ENCODE measurements at places on chromosomes 7 and 10.

DNA sequence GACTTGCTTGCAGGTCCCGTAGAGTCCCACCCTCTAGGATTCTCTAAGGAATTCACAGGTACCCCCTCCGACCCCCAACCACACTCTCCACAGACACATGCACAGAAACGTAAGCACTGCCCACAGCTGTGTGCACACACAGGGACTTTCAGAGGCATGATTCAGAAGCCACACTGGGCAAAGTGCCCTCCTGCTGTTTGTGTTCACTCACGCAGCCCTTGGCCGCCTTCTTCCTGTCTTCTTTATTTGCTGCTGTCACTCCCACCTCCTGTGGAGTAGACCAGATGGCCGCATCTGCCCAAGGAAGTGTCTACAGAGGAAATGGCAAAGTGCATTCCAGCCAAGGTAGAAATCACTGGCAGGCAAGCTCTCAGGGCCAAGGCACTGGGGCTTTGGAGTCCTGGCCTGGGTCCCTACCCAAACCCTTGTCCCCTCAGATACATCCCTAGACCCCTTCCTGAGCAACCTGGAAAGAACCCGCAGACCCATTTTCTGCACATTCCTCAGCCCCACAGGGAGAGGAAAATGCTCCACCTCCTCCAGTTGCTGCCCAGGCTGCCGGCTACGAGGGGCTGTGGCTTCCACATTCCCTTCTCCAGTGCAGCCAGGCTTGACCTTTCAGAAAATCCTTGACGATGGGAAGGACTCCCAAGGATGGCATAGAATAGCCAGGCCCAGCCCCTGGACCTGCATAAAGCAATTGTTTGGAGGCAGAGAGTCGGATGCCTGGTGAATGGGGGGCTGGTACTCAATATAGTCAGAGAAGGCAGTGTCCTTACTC is 21.6 kb upstream of the GIMAP8 start:
- H3K27me3 ChIP-seq, result no peaks in the 10 kb centered on the region
- no peak for DNase-seq
- no peak overlapping the region for H3K4me3 ChIP-seq
- H3K36me3 ChIP-seq, result no peaks in the 10 kb centered on the region
- H3K27ac ChIP-seq, result no peak overlapping the region

GRCh38 chr10:84353052-84353803 is 24.8 kb downstream of the CCSER2 start:
- H3K27ac ChIP-seq, result no peak overlapping the region
- no peak for DNase-seq
- no peaks in the 10 kb centered on the region for H3K27me3 ChIP-seq
- no peaks in the 10 kb centered on the region for H3K4me1 ChIP-seq
- H3K36me3 ChIP-seq, result no peaks in the 10 kb centered on the region
- no peak overlapping the region for H3K4me3 ChIP-seq

GRCh38 chr7:44284881-44285541 is 40.4 kb downstream of the CAMK2B start:
- DNase-seq, result peak; percentile 25
- H3K36me3 ChIP-seq, result no peaks in the 10 kb centered on the region
- no peak overlapping the region for H3K27ac ChIP-seq

- H3K4me1 ChIP-seq, result no peaks in the 10 kb centered on the region
- no peak overlapping the region for H3K4me3 ChIP-seq
- H3K36me3 ChIP-seq, result no peaks in the 10 kb centered on the region
- no peaks in the 10 kb centered on the region for H3K27me3 ChIP-seq
- no peak overlapping the region for H3K27ac ChIP-seq
- no peak for DNase-seq
Observed at GRCh38 chr7:66974986-66975590, 20.3 kb downstream of the SBDS start.

GRCh38 chr7:81469869-81470723 is 299.8 kb downstream of the HGF start:
- no peak overlapping the region for H3K27ac ChIP-seq
- H3K27me3 ChIP-seq, result no peaks in the 10 kb centered on the region
- H3K36me3 ChIP-seq, result no peaks in the 10 kb centered on the region
- H3K4me3 ChIP-seq, result no peak overlapping the region
- peaks cover 5% of the 10 kb centered on the region for H3K4me1 ChIP-seq

- no peak for DNase-seq
- H3K4me3 ChIP-seq, result no peak overlapping the region
- H3K27me3 ChIP-seq, result no peaks in the 10 kb centered on the region
- H3K4me1 ChIP-seq, result no peaks in the 10 kb centered on the region
- no peak overlapping the region for H3K27ac ChIP-seq
- H3K36me3 ChIP-seq, result no peaks in the 10 kb centered on the region
Observed at GRCh38 chr7:26060733-26061677, 91.0 kb upstream of the NFE2L3 start.

GRCh38 chr7:91940171-91940570 is 491 bp upstream of the AKAP9 start:
- H3K27ac ChIP-seq, result peak overlapping the region; percentile 83
- no peaks in the 10 kb centered on the region for H3K36me3 ChIP-seq
- peaks cover 7% of the 10 kb centered on the region for H3K4me1 ChIP-seq

GRCh38 chr10:133087045-133087678 is 562 bp upstream of the ADGRA1 start:
- no peaks in the 10 kb centered on the region for H3K4me1 ChIP-seq
- no peak overlapping the region for H3K27ac ChIP-seq
- no peak overlapping the region for H3K4me3 ChIP-seq
- DNase-seq, result no peak
- no peaks in the 10 kb centered on the region for H3K36me3 ChIP-seq

GRCh38 chr10:107915215-107915610 is 750.7 kb upstream of the SORCS1 start:
- DNase-seq, result no peak
- no peak overlapping the region for H3K27ac ChIP-seq
- no peaks in the 10 kb centered on the region for H3K4me1 ChIP-seq
- no peak overlapping the region for H3K4me3 ChIP-seq

DNA sequence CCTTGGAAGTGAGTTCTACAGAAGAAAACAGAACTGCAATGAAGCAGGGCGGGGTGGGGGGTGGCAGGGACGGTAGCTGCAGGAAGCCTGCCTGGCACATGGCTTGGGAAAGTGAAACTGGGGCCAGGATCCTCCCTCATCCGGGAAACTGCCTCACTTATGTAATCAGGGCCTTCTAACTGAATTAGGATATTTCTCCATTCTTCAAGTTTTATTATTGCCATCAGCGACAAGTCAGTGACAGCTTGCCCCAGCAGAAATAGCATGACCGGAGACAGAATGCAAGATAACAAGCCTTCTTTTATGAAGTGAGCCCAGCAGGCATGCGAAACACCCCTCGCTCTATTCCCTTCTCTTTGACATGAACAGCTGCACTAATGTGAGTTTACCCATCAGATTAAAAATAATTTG is 77.5 kb upstream of the CACUL1 start:
- no peaks in the 10 kb centered on the region for H3K27me3 ChIP-seq
- no peak overlapping the region for H3K4me3 ChIP-seq
- no peaks in the 10 kb centered on the region for H3K36me3 ChIP-seq

DNA sequence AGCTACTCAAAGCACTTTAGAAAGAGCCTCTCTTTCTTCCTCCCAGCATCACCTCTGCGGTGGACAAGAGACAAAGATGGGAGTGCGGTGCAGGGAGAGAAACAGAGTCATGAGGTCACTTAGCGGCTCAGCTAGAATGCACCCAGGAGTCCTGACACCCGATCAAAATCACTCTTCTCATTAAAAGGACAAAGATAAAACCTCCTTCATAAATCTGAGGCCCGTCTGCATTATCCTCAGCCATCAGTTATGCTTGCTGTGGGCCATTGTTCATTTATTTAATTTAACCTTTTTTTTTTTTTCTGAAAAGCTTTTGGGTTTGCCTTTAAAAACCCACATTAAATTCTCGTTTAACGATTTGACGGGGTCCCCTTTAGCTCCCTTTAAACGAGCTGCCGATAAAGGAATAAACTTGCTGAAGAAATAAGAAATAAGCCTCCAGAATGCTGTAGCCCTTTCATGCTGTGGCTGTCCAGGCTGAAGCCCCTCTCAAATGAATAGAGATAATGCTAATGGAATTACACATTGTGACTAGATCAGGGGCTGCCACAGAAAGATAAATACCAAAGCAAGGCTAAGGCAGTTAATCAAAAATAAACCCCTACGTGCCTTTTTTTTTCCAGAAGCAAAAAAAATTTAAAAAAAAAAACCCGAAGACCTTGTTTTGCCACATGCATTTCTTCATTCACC is 16.1 kb upstream of the PLXNA4 start:
- no peak overlapping the region for H3K4me3 ChIP-seq
- no peak overlapping the region for H3K27ac ChIP-seq
- H3K27me3 ChIP-seq, result no peaks in the 10 kb centered on the region
- H3K4me1 ChIP-seq, result no peaks in the 10 kb centered on the region

- no peaks in the 10 kb centered on the region for H3K36me3 ChIP-seq
- DNase-seq, result no peak
- H3K4me3 ChIP-seq, result no peak overlapping the region
- H3K27ac ChIP-seq, result no peak overlapping the region
- H3K4me1 ChIP-seq, result peaks cover 13% of the 10 kb centered on the region
- no peaks in the 10 kb centered on the region for H3K27me3 ChIP-seq
Observed at GRCh38 chr10:50410066-50410811, 158.9 kb upstream of the ASAH2 start.

GRCh38 chr7:46239846-46240245 is 318.8 kb upstream of the IGFBP3 start:
- H3K4me1 ChIP-seq, result no peaks in the 10 kb centered on the region
- no peak overlapping the region for H3K27ac ChIP-seq

DNA sequence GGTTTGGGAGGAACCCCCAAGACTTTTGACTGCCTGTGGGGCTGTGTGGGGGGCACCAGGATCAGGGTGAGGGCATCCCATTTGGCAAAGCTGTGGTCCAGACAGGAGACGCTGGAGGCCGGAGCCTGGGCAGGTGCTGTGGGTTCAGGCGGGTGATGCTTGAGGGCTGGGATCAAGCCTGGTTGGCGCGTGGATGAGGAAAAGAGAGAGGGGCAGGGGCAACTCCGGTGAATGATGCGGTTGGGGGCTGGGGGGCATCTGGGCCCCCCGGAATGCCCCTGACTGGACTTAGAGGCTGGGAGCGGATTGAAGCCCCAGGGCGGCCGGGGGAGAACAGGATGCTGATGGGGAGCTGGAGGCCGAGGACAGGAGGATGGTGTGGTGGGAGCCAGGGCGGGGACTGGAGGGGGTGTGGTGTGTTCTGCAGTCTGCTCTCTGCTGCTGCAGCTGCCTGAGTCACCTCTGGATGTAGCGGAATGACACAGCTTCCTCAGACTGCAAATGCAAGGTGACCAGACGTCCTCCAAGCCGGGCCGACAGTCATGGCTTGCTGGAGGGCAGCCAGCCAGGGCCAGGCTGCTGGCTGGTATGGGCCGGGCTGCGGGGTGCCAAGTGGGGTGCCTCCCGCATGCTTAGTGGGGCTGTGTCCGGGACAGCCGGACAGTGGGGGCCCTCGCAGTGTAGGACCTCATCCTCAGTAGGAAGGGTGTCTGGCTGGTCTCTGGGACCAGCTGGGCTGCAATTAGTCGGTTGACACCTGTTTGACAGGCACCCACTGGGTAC is 3.2 kb downstream of the MAFK start:
- no peak for DNase-seq
- no peaks in the 10 kb centered on the region for H3K36me3 ChIP-seq
- no peaks in the 10 kb centered on the region for H3K4me1 ChIP-seq
- H3K27me3 ChIP-seq, result no peaks in the 10 kb centered on the region
- no peak overlapping the region for H3K4me3 ChIP-seq
- H3K27ac ChIP-seq, result peak overlapping the region; percentile 100

DNA sequence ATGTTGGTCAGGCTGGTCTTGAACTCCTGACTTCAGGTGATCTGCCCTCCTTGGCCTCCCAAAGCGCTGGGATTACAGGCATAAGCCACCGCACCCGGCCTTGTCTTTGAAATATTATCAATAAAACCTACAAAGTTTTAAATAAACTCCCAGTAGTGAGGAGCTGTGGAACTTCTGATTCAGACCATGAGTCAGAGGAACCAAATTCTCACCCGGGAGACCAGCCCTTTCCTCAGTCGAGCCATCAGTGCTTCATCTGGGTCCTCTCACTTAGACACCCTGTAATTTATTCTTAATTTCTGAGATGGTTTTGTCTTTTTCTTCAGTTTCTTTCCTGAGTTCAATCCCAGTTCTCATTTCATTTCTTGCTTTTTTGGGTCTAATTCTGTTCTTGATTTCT is 68.6 kb downstream of the DYNC2I1 start:
- DNase-seq, result no peak
- no peaks in the 10 kb centered on the region for H3K36me3 ChIP-seq
- no peaks in the 10 kb centered on the region for H3K4me1 ChIP-seq
- no peaks in the 10 kb centered on the region for H3K27me3 ChIP-seq

DNA sequence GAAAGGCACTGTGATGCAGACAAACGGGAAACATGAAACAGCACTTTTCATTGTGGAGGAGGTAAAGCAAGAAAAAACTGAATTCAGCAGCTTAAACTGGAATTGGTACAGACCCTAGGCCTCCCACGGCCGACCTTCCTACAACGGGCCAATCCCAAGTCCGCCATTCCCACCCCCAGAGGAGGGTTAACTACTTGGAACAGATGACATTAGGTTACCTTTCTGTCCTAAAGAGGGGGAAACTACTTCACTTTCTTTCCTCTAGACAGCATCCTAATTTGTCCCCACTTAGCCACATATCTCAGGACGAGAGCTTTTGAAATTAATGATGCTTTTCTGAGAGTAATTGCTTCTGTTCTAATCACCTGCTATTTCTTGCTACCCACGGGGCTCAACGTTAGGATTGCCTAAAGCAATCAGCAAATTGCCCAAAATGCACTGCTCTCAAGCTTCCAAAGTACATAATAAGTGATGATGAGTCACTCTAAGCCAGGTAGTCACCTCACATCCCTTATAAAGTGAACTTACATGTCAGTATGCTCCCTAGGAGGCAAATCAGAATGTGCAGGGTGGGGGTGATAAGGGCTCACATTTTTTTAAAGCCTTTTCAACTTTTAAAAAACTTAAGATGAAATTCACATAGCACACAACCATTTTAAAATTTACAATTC is 36.7 kb downstream of the LSM5 start:
- H3K4me1 ChIP-seq, result no peaks in the 10 kb centered on the region
- no peak for DNase-seq
- no peaks in the 10 kb centered on the region for H3K36me3 ChIP-seq
- H3K27ac ChIP-seq, result no peak overlapping the region
- H3K27me3 ChIP-seq, result no peaks in the 10 kb centered on the region
- no peak overlapping the region for H3K4me3 ChIP-seq

GRCh38 chr7:43038254-43038653 is 74.2 kb upstream of the HECW1 start:
- no peak overlapping the region for H3K4me3 ChIP-seq
- no peaks in the 10 kb centered on the region for H3K36me3 ChIP-seq
- H3K27ac ChIP-seq, result no peak overlapping the region
- no peak for DNase-seq

All from right lobe of liver (tissue), 6 donors.